ENCODE measurements at places on chromosomes 2 and 18. TPM values are rescaled to one million over a fixed set of nuclear protein-coding genes. Genes with fewer than 3 reads are reported as not detected.

Gene RRM2
- 21.2 TPM for total RNA-seq

Gene MDH1B
- total RNA-seq = 0.98 TPM

Gene MYL1
- not detected for total RNA-seq

Gene GREB1L
- 154 TPM for total RNA-seq

Gene USP40
- total RNA-seq = 21.8 TPM

Gene DHRS9
- total RNA-seq = not detected

Gene PSMA8
- total RNA-seq = not detected

Gene OSBPL6
- 14.4 TPM for total RNA-seq

Gene FOSL2
- total RNA-seq = 2.6 TPM

Gene RMND5A
- 38.8 TPM for total RNA-seq

Gene IL1A
- not detected for total RNA-seq

Gene FAM228A
- 0.69 TPM for total RNA-seq

Gene SETBP1
- 83.3 TPM for total RNA-seq

Gene TMEM169
- total RNA-seq = 166 TPM

Gene SLC5A7
- total RNA-seq = 0.27 TPM

Gene MAP3K19
- total RNA-seq = not detected

Gene NCL
- total RNA-seq = 320 TPM

Gene COLEC11
- not detected for total RNA-seq

Gene RAB31
- total RNA-seq = 4.1 TPM
